ENCODE measurements at places on chromosomes 3 and 15.

GRCh38 chr15:74176262-74177214, 3.0 kb downstream of the ISLR start:
- peak; percentile 44 for DNase-seq

- DNase-seq = no peak
Measured at GRCh38 chr3:108021131-108021530, 69.7 kb downstream of the CD47 start.

- no peak for DNase-seq
Measured at GRCh38 chr3:155991847-155992246, 121.4 kb downstream of the GMPS start.

DNA sequence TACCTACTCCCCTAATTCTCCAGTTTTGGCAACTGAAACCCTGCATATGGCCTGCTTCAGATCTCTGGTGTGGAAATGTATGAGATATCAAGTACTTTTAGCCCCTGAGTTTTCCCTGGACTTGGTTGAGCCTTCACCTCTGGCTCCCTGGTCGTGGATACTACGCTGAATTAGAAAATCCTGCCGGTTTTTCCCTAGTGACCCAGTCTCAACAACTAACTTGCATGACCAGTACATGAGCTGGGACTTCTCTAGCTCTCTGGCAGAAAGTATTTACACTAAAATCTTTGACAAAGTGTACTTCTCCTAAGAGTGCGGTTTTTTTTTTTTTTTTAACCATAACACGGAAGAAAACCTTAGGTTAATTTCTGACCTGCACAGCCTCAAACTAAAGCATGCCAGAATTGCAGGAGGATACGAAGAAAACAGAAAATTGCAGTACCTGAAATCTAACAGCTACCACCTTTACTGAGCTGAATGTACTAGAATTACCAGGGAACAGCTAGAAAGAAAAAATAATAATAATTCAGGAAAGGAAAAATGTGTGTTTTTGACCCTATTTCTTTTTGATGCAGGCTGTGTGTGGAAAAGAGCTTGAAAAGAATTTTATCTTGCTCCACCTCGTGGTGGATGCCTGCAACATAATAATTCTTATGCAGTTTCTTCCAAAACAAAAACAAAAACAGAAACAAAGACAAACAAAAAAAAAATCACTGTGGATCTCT, 165.6 kb downstream of the GMNC start:
- peak; percentile 28 for DNase-seq

- DNase-seq = no peak
Measured at GRCh38 chr3:95508124-95508523, 1306.3 kb upstream of the EPHA6 start.

DNA sequence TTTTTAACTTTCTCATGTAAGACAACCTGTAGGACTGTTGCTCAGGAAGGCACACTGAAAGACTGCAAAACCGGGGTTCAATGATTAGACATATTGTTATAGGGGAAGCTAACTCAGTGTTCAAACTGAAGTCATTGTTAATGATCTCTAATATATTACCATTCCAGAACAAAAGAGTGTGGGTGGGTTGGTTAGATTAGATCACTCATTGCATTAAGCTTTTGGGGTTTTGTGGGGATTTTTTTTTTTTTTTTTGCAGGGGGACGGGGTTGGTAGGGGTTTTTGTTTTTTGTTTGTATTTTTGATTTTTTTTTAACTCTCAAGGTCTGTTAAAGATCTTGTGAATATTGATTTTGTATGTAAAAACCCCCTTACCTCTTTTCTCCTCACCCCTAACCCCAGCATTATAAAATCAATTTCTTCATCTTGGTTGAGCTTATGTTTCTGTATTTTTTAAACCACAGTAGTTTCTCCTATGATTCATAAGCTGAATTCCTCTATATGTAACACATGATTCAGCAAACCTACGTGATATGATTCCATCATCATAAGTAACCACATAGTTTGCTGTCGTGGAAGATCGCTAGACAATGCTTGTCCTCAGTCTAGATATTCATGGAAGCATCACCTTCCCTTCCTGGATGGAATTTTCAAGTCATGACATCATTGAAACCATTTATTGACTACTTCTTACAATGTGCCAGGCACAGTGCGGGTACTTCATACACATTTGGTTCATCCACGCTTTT, 544.1 kb upstream of the MDFIC2 start:
- peak; percentile 97 for DNase-seq

DNA sequence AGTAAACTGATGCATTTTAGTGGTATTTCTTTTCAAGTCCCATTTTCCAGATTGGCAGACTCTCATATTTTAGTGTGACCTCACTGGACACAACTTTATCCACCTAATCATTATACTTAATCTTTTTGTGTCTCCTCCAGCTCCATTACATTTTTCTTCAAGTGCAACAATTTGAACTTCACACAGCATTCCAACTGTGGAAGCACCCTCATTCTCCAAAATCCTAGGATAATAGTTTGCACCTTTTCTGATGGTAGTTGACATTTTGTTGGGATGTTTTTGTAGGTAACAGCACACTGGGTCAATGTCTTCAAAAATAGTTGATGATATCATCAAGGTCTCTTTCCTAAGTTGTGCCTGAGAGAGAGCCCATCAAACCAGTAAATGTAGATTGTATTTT, 123.1 kb downstream of the RYR3 start:
- DNase-seq = no peak

GRCh38 chr15:83077491-83078230, 10.6 kb upstream of the BTBD1 start:
- no peak for DNase-seq

GRCh38 chr15:70703096-70703878, 60.1 kb downstream of the UACA start:
- peak; percentile 42 for DNase-seq

GRCh38 chr3:127262533-127262932, 25.3 kb downstream of the PRR20G start:
- no peak for DNase-seq

DNA sequence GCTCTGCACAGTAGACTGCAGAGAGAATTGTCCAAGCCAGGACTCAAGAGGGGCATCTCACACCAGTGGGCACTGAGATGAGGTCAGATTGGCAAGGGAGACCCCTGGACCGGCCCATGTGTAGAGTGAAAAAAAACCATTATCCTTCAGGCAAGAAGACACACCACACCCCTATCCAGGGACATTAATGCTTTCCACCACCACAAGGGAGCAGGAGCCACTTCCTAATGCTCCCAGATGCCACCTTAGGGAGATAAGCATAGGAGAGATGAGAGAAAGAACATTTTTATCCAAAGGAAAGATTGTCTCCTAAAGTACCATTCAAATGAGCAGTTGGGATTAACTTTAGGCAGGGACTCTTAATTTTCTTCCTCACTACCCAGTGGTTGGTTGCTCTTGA, 109.6 kb upstream of the PTX3 start:
- DNase-seq = no peak

DNA sequence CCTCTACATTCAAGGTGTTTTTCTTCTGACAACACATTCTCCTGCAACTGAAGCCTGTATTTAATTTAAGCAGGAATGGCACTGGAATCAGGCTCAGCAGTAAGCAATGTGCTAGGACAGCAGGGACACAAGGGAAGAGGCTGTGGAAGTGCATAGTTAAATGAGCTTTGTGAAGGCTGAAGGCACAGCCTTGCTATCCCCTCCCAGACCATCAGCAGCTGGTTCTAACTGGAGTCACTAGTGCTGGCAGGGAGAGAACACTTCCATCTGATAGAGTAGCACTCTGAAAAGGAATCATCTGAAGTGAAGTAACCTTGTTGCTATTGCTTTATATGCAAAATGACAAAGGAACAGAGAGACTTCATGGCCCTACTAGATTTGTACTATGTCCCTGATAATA, 14.7 kb downstream of the UQCC5 start:
- no peak for DNase-seq

- peak; percentile 48 for DNase-seq
Measured at GRCh38 chr3:34015204-34016142, 217.0 kb downstream of the PDCD6IP start.

- DNase-seq = no peak
Measured at GRCh38 chr3:16109929-16110328, 64.6 kb upstream of the GALNT15 start.

- DNase-seq = no peak
Measured at GRCh38 chr15:73937296-73937695, 11.0 kb downstream of the LOXL1 start.

- peak; percentile 35 for DNase-seq
Measured at GRCh38 chr3:58659051-58659675, 7.4 kb downstream of the FAM3D start.

DNA sequence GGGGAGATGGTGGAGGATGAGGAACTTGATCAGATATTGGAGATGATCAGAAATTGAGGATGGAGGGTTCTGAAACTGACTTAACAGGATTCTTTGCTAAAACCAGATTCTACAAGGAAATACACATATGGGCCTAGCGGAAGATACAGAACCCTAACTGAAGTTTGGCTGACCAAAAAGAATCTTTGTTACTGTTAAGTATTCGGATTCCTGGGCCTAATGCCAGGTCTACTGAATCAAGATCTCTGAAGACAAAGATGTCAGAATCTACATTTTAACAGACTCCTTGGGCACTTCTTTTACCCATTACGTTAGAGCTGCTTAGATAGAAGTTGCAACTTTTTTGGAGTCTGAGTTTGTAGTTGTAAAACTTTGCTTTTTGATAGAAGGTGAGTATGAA, 137.7 kb downstream of the FNDC3B start:
- DNase-seq = peak; percentile 73

DNA sequence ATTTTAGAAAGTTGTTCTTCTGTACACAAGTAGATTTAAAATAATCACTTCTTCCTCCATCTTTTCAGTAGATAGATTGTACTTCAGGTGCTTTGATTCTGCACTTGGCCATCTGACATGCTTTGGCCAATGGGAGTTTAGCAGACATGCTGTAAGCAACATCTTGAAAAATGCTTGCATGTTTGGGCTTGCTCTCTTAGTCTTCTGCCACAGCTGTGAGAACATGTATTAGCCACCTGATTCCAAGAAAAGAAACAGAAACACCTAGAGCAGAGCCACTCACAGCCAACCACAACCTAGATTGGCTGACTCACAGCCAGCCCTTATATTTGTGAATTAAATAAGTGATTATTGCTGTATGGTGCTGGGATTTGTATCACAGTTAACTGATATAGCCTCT, 70.2 kb upstream of the GADL1 start:
- DNase-seq = no peak

DNA sequence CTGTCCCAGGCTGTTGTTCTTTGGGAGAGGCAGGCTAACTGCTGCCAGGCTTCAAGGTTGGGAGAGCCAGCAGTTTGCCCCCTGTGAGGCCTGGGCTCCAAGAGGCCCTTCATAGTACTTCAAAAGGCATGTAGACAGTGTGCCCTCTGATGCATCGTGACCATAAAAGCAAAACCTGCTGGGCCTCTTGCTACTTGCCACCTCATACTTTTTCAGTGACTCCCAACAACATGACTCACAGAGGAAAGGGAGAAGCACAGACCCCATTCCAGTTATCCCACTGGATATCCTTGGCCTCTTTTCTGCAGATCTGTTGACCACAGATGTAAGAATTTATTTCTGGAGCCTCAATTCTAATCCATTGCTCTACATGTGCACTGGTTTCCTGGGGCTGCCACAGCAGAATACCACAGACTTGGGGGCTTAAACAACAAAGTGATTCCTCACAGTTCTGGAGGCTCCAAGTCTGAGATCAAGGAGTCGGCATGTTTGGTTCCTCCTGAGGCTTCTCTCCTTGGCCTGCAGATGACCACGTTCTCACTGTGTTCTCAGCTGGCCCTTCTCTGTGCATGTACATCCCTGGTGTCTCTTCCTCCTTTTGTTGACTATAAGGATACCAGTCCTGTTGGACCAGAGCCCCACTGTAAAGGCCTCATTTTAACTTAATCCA, 8.9 kb upstream of the NSMCE3 start:
- DNase-seq = peak; percentile 97

DNA sequence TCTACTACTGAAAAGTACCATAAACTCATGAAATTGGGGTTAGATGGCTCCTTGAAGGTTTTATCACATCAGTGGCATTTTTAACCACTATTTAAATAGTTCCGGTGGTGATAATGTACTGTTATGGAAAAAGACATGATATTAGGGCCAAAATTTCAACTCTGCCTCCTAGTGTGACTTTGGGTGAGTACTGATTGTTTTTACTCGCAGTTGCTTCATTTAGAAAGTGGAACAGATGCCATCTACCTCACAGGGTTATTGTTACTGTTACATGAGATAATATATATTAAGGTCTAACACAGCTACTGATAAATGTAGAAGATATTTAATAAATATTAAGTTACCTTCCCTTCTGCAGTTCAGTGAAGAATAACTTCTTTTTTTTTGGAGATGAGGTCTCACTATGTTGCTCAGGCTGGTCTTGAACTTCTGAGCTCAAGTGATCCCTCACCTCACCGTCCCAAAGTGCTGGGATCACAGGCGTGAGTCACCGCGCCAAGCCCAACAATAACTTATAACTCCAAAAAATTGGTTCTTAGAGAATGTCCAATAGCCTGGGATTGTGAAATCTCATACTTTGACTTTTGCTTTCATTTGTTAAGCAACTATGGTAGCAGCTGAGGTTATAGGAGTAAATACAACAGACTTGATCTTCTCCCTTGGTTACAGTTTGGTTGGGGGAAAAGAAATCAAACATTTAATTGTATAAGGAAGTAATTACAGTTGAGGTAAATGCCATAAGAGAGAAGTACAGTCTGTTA, 48.3 kb downstream of the MEF2A start:
- peak; percentile 23 for DNase-seq

DNA sequence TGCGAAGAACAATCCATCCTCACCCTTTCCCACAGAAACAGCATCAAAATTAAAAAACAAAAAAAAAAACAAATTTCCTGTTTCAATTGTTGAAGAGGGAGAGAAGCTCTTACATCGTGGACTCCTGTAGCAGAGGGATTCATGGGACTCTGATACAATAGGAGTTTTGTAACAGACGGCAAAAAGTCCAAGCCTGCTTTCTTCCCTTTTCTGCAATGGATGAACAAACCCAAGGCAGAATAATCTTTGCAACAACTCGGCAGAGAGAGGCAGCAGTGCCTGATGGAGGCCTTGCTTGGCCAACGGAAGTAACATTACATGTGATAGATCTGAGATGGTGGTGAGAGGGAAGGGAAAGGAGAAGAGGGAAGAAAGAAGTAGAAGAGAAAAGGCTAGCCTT, 26.9 kb downstream of the CCR4 start:
- no peak for DNase-seq

DNA sequence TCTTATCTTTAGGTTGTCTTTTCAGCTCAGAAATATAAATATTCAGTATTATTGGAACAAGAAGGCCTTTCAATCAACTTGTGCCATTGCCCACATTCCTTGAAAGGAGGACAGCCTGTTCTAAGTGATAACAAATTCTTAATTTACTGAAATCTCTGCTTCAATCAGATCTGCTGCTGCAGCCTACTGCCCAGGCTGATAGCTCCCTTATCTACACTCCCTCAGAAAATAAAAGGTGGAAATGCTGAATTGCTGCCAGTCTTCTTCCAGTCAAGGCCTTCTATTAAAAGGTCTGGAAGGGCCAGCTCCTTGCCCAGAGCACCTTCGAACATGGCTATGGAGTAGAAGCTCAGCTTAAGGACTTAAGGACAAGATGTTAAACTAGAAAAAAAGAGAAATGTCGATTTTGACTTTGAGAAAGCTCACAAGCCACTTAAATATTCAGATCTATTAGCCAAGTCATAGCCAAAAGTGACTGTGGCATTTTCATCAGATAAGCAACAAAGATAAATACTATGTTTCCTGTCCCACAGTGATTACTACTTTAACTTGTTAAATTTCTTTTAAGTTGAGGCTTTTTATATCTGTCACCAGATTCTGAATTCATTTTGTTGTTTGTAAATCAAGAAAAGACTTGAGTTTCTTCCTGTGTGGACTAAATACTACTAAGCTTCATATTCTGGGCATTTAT, 480.5 kb upstream of the CBLB start:
- DNase-seq = no peak

GRCh38 chr3:194620196-194620595, 13.0 kb downstream of the TMEM44 start:
- no peak for DNase-seq

- DNase-seq = peak; percentile 99
Measured at GRCh38 chr3:139302084-139302800, 41.6 kb upstream of the MRPS22 start.

Data from fibroblast of skin of right biceps (primary cell).